GM12865 (cell line): ENCODE measurements at places on chromosomes 6 and 20.

GRCh38 chr6:144519426-144519825 lies 234.3 kb downstream of the UTRN start:
- no peak for DNase-seq

DNA sequence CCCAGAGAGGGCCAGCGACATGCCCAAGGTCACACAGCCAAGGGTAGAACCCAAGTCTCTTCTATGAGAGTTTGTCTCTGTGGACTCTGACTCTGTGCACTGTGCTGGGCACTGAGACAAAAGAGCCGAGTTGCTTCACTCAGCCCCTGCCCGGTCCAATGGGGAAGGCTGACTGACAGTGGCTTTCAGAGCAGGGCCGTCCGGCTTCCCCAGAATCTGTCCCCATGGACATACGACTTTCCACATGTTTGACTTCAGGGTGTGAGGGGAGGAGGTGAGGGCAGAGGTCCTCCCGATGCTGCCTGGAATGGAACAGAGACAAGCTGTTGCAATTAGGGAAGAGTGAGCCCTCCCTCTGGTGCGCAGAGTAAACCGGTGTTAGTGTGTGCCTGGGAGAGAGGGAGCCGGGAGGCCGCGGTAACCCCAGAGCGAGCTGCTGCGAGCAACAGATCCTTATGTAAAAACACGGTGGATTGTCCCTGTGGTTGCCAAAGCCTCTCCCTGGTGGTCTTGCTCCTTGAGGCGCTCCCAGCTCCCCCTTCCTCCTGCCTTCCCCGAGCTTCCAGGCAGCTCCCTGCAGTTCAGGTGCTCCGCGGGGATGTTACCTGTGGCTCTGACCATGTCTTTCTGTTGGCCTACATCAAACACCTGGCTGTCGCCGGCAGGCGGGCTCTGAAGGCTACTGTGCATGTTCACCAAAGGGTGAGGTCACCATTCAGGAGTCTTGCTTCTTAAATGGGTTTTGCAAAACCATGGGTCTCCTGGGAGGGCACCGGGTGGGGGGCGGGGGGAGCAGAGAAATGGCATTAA lies 672 bp downstream of the SIRPA start:
- no peak for DNase-seq

- no peak for DNase-seq
Measured at GRCh38 chr20:23820493-23820892, 6.0 kb downstream of the CST2 start.

GRCh38 chr6:57002197-57002596 lies 44.3 kb upstream of the KIAA1586 start:
- no peak for DNase-seq

GRCh38 chr6:103011605-103012004 lies 1618.1 kb downstream of the GRIK2 start:
- DNase-seq, result peak; percentile 2

- DNase-seq, result peak; percentile 6
Measured at GRCh38 chr20:11891776-11892545, 25.7 kb upstream of the BTBD3 start.

- DNase-seq, result peak; percentile 33
Measured at GRCh38 chr20:32205110-32205842, 2.3 kb downstream of the PLAGL2 start.

- peak; percentile 79 for DNase-seq
Measured at GRCh38 chr20:5658912-5659345, 91.3 kb upstream of the SHLD1 start.

GRCh38 chr6:3321042-3321441 lies 62.3 kb downstream of the PSMG4 start:
- no peak for DNase-seq

DNA sequence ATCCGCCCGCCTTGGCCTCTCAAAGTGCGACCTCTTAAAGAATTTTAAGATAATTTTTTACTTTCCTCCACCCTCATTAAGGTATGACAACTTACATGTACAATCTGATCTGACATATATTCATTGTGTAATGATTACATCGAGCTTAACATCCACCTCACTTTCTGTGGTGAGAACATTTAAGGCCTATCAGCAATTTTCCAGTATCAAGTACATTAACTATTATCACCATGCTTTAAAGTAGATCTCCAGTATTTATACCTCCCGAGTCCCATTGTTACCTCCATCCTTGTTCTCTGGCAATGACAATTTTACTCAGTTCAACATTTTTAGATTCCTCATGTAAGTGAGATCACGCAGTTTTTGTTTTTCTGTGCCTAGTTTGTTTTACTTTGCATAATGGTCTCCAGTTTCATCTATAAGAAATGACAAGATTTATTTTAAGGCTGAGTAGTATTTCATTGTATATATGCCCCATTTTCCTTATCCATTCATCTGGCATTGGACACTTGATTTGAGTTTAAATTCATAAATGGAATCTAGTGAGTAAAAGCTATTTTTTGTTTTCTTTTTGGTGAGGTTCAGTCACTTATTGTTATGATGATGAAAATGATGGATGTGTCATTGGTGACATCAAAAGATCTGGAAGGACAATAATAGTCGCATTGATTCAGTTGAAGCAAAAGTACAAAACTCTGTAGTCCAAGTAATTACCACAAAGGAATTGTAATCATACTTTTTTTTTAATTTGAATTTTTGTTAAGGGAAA lies 87.0 kb downstream of the OR2B2 start:
- peak; percentile 56 for DNase-seq

DNA sequence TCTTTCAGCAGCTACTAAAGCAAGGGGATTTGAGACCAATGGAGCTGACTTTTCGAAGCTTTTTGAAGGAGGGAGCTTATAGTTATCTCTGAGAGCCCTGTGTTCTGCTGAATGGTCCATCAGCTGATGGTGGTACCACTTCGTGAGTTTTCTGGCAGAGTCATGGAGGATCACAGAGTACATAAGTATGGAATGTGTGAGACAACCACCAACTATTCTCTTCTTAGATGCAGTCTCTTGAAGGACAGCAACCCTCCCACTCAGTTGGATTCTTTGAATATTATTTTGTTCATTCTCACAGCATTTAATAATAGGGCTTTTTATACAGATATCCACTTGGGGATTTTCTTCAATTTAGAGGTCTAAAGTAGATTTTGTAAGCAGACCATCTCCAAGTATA lies 75.3 kb downstream of the ELOVL2 start:
- no peak for DNase-seq

DNA sequence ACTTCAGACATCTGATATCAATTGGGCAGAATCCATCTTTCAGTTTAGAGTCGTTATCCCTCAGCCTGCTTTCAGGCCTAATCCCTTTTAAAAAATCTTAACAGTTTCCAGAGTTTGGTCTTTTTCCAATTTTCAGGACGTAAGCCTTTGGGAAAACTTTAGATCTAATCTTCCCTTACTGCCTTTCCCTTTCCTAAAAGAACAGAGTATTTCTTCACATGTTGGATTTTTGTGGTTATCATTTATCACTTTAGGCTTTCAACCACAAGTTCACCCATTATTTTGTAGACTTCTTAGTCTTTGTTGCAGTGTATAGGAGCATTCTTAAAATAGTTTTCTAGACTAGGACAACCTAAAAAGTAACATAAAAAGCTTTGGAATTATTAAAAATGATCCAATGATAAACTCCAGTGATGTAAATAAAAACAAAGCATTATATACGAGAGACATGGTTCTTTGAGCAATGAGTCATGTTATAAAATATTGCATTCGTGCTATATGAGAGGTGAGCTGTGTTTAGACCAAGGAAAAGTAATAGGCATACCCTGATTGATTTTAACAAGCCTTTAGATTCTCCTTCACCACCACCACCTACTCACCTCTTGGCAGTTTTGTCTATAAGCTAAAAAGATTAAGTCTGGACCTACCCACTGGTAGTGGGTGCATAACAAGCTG lies 90.4 kb upstream of the MCHR2 start:
- DNase-seq, result no peak

GRCh38 chr6:7468382-7469081 lies 72.9 kb upstream of the DSP start:
- DNase-seq, result no peak

- no peak for DNase-seq
Measured at GRCh38 chr20:23360531-23360930, 1.5 kb upstream of the GZF1 start.

- DNase-seq, result peak; percentile 51
Measured at GRCh38 chr6:141988954-141989705, 143.6 kb upstream of the GJE1 start.

DNA sequence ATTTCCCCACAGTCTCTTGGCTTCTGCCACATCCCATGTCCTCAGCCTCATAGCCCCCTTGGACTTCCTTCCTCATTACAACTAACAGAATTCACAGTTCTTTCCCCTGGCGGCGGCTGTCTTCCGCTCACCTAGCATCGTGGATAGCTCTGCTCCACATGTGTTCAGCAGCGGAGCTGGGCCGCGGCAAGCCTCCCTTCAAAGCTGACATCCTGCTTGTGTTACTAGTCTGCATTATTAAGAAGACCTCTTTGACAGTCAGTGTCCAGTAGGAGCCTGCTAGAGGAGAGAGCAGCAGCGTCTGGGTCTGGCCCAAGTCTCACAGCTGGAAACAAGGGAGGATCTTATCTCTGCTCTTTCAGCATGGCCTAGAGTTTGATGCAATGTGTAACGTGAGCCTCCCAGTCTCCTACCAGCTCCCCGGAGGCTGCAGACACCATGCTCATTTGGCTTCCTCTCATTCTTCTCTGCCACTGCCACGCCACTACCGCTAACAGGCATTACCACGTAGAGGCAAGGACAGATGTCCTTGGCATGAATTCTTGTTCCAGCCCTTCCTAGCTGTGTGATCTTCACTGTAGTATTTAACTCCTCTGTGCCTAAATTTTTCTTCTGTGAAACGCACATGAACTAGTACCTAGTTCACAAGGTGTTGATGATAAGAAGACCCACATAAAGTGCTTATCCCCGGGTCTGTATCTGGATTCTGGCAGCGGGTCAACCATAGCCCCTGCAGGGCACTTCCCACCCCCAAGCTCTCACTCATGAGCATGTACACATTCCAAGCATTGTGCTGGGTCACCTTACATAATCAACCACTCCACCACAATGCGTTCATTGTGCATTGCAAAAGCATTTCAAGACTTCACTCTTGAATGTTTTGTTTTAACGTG lies 107.1 kb upstream of the BACH2 start:
- DNase-seq, result no peak

DNA sequence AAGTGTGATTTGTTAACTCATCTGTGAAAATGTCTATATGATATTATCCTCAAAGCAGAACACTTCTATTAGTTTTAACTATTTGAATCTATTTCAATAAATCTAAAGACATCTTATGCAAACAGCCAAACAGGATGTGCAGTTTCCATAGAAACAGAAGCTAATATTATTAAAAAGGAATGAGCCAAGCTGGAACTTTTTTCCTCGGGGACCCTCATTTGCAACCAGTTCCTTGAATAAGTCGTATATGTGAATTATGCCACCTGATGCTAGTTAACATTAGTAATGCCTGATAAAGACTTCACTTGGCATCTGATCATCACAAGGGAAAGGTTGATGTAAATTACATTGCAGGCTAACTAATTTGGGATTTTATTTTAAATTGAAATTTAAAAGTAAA lies 216.9 kb upstream of the SMLR1 start:
- DNase-seq, result no peak

- peak; percentile 78 for DNase-seq
Measured at GRCh38 chr6:100472674-100473073, 8.0 kb upstream of the SIM1 start.

- peak; percentile 91 for DNase-seq
Measured at GRCh38 chr6:5302995-5303622, 41.8 kb downstream of the FARS2 start.
